Stimulated activated CD8-positive, alpha-beta memory T cell treated with anti-CD3 and anti-CD28 coated beads, Interleukin-2, amount 100 ng/mL, for 1 hour (primary cell): ENCODE measurements at places on chromosomes 6 and 20.

DNA sequence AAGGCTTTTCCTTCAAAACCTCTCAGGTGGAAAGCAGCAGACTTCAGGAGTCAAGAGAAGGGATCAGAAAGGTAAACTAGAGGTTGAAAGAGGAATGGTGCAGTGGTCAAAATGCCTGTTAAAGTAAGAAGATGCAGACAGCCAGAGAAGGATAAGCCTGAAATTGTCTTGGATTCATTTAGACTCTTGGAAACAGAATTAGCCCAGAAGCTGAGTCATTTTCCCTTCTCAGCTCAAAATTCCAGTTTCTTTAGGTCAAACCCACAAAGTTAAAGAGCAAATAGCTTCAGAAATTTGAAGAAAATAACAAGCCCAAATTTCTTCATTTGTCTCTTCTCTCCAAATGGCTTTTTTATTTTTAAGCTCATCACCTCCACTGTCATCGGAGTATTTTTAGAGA is 73.9 kb downstream of the DHX35 start:
- no peak for DNase-seq

DNA sequence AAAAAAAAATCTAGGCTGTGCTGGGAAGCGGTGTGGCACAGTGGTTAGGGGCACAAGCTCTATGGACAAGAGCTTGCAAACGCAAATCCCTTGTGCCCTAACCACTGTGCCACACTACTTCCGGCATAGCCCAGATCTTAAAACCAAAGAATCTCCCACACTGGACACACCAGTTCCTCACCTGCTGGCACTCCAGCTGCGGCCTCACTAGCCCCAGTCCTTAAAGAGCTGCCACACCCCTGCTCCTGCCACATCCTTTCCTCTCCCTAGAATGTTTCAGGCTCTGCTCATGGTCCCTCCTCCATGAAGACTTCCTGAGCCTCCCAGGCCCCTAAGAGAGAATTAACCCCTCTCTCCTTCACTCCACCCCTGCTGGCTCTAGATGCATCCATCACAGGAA is 71.8 kb upstream of the SRSF6 start:
- no peak for DNase-seq

DNA sequence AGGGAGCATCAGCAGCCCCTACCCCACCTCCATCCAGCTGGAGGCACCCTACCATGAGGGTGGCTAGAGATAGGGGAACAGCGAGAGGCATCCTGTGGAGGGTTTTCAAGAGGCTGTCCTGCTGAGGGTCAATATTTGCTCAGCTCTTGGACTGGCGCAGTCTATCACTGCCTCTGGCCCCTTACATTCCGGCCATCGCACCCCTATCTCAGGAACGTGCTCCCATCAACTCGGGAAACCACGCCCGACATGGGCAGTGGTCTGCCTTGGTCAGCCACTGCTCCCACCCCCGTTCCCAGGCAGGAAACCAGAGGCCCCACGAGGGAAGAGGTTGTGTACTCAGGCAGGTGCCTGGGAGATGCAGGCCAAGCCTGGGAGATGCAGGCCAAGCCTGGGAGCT is 57.9 kb downstream of the VEGFA start:
- no peak for DNase-seq

DNA sequence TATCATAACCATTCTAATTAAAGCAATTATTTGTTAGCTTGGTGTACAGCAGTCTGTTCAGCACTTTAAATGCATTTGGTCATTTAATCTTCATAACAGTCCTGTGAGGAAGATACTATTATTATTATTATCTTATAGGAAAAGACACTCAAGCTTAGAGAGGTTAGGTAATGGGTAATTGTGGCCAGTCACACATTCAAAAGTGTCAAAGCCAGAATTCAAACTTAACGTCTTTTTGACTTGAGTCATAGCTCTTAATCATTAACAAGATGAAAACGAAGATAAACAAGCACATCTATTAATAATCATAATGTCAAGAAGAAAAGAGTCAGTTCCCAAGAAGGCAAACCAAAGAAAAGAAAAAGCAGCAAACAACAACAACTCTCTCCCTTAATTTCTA is 251.0 kb downstream of the SYNE1 start:
- DNase-seq: no peak

- no peak for DNase-seq
These were observed 105.6 kb downstream of the FARS2 start for GRCh38 chr6:5366941-5367340.

DNA sequence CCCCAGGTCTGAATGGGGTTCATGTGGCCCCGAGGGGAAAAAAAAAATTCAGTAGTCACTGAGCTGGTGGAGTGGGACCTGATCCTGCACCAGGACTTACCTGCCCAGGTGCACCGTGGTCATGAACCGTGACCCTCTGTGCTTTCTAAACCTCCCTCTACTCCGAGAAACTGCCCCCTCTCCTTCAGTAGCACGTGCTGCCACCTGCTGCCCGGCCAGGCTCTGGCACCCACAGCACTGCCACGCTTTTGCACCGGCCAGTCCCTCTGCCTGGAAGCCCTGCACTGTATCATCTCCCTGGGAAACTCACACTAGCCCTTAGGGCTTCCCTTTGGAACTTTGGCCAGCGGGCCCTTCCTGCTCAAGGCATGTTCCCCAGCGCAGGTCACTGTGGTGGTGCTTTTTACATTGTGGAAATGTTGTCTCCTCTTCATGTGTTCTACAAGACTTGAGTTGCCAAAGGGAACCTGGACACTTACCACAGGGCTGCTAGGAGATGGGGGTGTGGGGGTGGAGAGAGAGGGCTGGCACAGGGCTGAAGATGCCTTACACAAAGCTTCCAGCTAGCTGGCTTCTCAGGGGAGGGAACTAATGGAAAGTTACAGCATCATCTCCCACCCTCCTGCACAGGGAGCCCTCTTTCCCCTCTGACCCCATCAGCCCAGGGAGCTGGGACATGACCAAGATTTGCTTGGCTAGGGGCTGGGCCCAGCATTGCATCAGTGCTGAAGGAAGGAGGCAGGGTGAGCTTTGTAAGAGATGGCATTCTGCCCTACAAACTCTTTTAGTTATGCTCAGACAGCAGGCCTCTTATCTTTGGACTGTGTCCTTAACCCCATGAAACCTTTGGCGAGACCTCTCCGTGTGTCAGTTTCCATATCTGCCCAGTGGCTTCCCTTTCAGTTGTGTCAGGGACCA is 2.5 kb upstream of the PTPRT start:
- no peak for DNase-seq

- DNase-seq: no peak
These were observed 145.8 kb downstream of the PLCB4 start for GRCh38 chr20:9214685-9215084.

DNA sequence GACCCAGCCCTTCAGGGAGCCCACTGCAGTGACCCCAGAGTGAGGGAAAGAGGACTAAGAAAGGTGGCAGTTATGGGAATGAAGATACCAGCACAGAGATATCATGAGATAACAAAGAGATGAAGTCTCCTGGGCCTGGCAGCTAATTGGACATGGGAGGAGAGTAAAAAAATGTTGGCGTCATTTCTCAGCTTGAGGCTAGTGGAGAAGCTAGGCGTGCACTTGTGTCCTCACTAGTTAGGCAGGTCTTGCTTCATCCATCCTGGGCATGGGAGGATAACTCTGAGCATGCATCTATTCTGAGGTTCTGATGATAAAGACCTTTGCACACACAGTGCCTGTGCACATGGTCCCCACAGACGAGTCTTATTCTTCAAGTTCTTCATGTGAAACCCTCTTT is 4.1 kb upstream of the GFOD1 start:
- no peak for DNase-seq

DNA sequence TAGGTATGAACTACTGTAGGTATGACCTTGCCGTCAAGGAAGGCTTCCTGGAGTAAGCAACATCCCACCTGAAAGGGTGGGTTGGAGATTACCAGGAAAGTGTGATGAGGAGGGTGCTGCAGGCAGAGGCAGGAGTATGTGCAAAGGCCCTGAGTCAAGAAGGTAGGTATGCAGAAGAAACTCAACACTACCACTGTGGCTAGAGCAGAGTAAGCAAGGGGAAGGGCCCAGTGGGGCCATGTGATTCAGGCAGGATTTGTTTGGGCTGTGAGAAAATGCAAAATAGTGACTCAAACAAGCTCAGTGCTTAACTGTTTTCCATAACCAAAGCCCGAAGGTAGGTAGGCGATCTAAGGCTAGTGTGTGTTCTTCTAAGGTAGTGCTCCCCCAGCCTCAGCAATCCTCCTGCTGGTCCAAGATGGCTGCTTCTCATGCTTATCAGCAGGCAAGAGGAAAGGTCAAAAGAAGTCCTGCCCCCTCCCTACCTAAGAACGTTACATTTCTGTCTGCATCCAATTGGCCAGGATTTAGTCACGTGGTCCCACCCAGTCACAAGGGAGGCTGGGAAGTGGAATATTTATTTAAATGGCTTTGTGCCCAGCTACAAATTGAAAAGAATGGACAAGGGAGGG is 36.2 kb upstream of the HMGA1 start:
- DNase-seq: no peak

GRCh38 chr20:15949391-15949790 is 623.9 kb downstream of the KIF16B start:
- DNase-seq: no peak

- no peak for DNase-seq
These were observed 58.6 kb downstream of the FAM120B start for GRCh38 chr6:170365121-170365520.

GRCh38 chr6:22736740-22737139 is 167.4 kb downstream of the HDGFL1 start:
- DNase-seq: no peak

DNA sequence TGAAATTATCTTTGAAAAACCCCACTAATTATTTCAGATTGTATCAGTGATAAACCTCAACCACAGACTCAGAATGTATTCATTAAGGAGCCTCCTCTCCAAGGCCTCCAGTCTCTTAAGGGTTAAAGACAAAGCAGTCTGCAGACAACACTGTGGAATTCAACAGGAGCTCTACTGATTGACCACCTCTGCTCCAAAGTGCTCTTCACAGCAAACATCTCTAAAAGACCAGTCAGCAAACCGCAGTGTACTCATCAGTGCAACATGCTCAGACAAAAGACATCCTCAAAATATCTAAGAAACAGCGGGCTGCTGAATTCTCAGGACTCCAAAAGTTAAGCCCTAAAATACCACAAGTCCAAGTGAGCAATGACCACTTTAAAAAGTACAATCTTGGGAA is 42.0 kb downstream of the UQCC1 start:
- DNase-seq: no peak

- DNase-seq: no peak
These were observed 60.0 kb upstream of the EPB41L1 start for GRCh38 chr20:36094497-36094896.

GRCh38 chr6:112760831-112761230 is 413.7 kb downstream of the RFPL4B start:
- DNase-seq: no peak

DNA sequence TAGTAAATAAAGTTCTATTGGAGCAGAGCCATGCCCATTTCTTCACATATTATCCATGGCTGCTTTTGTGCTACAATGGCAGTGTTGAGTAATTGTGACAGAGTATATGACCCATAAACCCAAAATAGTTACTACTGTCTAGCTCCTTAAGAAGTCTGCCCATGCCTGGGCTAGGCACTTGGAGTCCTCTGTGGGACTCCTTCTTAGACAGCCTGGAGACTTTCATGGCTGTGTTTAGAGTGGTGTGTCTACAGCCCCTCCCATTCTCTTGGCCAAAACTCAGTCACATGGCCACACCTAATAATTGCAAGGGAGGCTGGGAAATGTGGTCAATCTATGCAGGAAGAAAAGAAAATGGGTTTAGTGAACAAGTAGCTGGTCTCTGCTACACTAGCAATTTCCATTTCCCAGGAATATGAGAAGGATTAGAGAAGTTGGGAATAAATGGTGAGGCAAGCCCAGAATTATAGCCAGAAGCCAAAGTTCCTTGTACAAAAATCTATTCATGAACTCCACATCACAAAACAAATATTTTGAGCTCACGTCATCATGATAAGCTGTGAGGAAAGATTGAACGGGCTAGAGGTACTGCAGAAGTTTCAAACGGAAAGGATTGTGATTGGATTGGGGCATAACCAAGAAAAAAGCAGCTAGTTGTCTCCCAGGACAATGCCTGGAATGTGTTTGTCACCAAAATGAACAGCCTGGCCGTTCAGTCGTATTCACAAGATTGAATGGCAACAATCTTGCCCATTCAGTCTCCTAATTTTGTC is 251.8 kb upstream of the PLN start:
- DNase-seq: no peak

DNA sequence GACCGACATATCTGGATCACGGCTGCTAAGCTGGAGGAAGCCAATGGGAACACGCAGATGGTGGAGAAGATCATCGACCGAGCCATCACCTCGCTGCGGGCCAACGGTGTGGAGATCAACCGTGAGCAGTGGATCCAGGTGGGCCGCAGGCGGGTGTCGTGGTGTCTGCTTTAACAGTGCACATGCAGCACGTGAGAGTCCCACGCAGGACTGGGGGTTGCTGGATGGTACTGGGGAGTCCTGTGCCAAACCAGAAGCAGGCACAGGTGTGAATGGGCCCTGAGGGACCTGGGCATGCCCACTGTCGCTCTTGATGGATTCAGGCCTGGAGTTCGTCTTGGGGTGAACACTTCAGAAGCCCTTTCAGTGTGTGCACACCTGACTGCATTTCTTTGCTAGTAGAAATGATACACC is 24.6 kb upstream of the C20orf204 start:
- DNase-seq: no peak

- DNase-seq: no peak
These were observed 17.1 kb downstream of the GFRA4 start for GRCh38 chr20:3646067-3646440.

- no peak for DNase-seq
These were observed 7.5 kb upstream of the GLP1R start for GRCh38 chr6:39041072-39041471.

DNA sequence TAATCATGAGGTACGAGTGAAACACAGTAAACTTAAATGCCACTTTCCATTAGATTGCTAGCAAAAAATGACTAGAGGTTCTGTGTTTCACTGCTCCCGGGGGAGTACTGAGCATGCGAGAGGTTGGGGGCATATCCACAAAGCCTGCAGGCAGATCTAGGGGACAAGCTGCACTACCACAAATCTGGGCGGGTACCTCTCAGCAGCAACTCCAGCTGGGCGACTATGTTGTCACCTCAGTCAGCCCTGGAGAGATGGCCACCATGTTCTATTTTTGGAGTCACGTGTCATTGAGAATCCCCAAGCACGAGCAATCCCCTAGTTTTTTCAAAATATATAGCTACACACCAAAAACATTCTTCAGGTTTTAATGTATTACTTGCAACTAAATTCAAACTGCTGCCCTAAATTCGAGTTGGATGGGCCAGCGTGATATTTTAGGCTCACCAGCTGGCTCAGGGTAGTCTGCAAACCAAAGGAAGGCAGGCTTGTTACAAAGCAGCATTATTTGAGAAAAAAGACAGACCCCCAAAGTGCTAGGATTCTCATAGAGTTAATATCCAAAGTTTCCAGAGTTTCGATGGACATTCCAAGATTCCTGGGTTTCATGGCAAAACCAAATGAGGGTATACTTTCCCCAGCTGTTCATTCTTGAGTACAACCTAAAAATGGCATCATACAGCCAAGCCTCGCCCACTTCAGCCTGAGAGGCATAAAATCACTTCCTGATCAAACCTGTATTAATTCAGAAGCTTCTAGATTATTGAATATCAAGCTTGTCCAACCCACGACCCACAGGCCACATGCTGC is 24.1 kb upstream of the MYLIP start:
- DNase-seq: no peak

- DNase-seq: no peak
These were observed 100.6 kb downstream of the CRYBG1 start for GRCh38 chr6:106461084-106461483.

GRCh38 chr20:14521436-14521835 is 184.0 kb upstream of the FLRT3 start:
- no peak for DNase-seq

GRCh38 chr6:138510093-138510492 is 10.8 kb upstream of the NHSL1 start:
- DNase-seq: no peak
